ENCODE measurements at places on chromosomes 13 and 19.

- H3K27ac ChIP-seq, result no peak overlapping the region
- H3K4me3 ChIP-seq, result no peak overlapping the region
- no peaks in the 10 kb centered on the region for H3K36me3 ChIP-seq
- no peaks in the 10 kb centered on the region for H3K27me3 ChIP-seq
Measured at GRCh38 chr19:34314437-34315313, 50.3 kb upstream of the GPI start.

GRCh38 chr19:15196360-15197005 lies 4.3 kb downstream of the NOTCH3 start:
- no peaks in the 10 kb centered on the region for H3K27me3 ChIP-seq
- H3K4me3 ChIP-seq, result peak overlapping the region; percentile 78
- peaks cover 14% of the 10 kb centered on the region for H3K36me3 ChIP-seq
- no peak for DNase-seq

DNA sequence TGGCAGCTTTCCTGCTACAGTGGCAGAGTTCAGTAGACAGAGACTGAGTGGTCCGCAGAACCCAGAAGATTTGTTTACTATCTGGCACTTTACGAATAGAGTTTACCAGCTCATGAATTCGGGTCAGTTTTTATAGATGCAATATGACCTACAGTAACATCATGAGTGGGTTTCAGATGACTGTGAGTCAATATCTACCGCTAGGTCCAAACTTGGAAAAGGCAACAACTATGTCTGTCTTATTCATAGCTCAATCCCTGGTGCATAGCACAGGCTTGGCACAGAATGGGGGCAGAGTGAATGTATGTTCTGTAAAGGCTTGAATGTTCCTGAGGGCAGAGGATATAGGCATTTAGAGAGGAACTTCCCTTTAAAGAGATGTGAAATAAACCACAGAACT lies 65.2 kb downstream of the RAP2A start:
- H3K4me3 ChIP-seq, result no peak overlapping the region
- no peaks in the 10 kb centered on the region for H3K36me3 ChIP-seq
- H3K4me1 ChIP-seq, result no peaks in the 10 kb centered on the region

GRCh38 chr19:55247621-55248099 lies 11.2 kb downstream of the PPP6R1 start:
- peaks cover 11% of the 10 kb centered on the region for H3K4me1 ChIP-seq
- H3K4me3 ChIP-seq, result no peak overlapping the region
- no peaks in the 10 kb centered on the region for H3K27me3 ChIP-seq
- no peaks in the 10 kb centered on the region for H3K36me3 ChIP-seq
- DNase-seq, result no peak
- H3K27ac ChIP-seq, result no peak overlapping the region

- peaks cover 16% of the 10 kb centered on the region for H3K4me1 ChIP-seq
- H3K27me3 ChIP-seq, result no peaks in the 10 kb centered on the region
- no peaks in the 10 kb centered on the region for H3K36me3 ChIP-seq
- no peak overlapping the region for H3K27ac ChIP-seq
Measured at GRCh38 chr13:58991826-58992477, 1171.8 kb downstream of the DIAPH3 start.

- no peaks in the 10 kb centered on the region for H3K4me1 ChIP-seq
- no peaks in the 10 kb centered on the region for H3K36me3 ChIP-seq
- H3K4me3 ChIP-seq, result no peak overlapping the region
- DNase-seq, result no peak
- H3K27ac ChIP-seq, result no peak overlapping the region
Measured at GRCh38 chr13:28349907-28350654, 144.8 kb downstream of the FLT1 start.

GRCh38 chr19:11261431-11261970 lies 823 bp downstream of the DOCK6 start:
- no peak for DNase-seq
- H3K27me3 ChIP-seq, result no peaks in the 10 kb centered on the region
- H3K27ac ChIP-seq, result no peak overlapping the region
- peak overlapping the region; percentile 85 for H3K4me3 ChIP-seq
- H3K4me1 ChIP-seq, result peaks cover 7% of the 10 kb centered on the region
- H3K36me3 ChIP-seq, result no peaks in the 10 kb centered on the region

GRCh38 chr13:58889474-58889873 lies 1257.9 kb downstream of the PCDH17 start:
- H3K27ac ChIP-seq, result no peak overlapping the region
- H3K36me3 ChIP-seq, result no peaks in the 10 kb centered on the region
- H3K4me3 ChIP-seq, result no peak overlapping the region
- H3K4me1 ChIP-seq, result no peaks in the 10 kb centered on the region

DNA sequence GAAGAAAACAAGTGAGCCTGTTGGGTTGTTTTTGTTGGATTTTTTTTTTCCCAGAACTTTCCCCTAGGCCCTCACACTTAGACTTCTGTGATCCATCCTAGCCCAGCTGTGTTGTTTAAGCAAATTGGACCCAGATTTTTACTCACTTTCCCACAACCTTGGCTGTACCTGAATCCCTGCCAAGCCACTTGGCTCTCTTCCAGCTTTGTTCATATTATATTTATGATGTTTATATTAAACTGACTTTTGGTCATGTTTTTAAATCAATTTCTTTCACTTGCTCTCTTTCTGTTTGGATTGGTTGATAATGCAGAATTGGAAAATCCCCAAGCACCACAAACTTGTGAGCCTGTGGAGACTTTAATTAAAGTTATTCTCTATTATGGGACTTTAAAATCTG lies 16.6 kb downstream of the OLFM4 start:
- H3K27me3 ChIP-seq, result no peaks in the 10 kb centered on the region
- no peak overlapping the region for H3K4me3 ChIP-seq
- H3K4me1 ChIP-seq, result peaks cover 11% of the 10 kb centered on the region
- no peak overlapping the region for H3K27ac ChIP-seq

DNA sequence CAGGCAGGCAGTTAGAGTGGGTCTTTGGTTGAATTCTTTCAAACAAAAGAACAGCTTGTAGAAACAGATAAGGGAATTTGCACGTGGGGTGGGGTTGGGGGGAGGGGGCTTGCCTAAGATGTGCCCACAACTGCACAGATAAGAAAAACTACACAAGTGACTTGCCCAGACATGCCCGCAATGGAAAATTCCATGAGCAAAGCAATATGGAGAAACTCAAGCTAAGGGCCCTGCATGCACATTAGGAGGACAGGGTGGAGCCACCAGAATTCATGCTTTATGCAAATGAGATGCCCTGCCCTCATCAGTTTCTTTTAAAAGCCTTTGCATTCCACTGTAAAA lies 755.6 kb upstream of the MIR17HG start:
- DNase-seq, result no peak
- H3K4me1 ChIP-seq, result no peaks in the 10 kb centered on the region
- H3K27ac ChIP-seq, result no peak overlapping the region
- H3K4me3 ChIP-seq, result no peak overlapping the region
- no peaks in the 10 kb centered on the region for H3K36me3 ChIP-seq

GRCh38 chr19:49196527-49197240 lies 39.1 kb downstream of the TRPM4 start:
- no peak overlapping the region for H3K4me3 ChIP-seq
- H3K36me3 ChIP-seq, result no peaks in the 10 kb centered on the region
- peaks cover 5% of the 10 kb centered on the region for H3K4me1 ChIP-seq
- DNase-seq, result no peak

GRCh38 chr13:93224535-93224934 lies 2.1 kb upstream of the GPC6 start:
- DNase-seq, result no peak
- H3K27me3 ChIP-seq, result no peaks in the 10 kb centered on the region
- no peaks in the 10 kb centered on the region for H3K36me3 ChIP-seq
- H3K27ac ChIP-seq, result no peak overlapping the region

- H3K27ac ChIP-seq, result no peak overlapping the region
- H3K27me3 ChIP-seq, result no peaks in the 10 kb centered on the region
- no peaks in the 10 kb centered on the region for H3K36me3 ChIP-seq
- no peak overlapping the region for H3K4me3 ChIP-seq
- H3K4me1 ChIP-seq, result no peaks in the 10 kb centered on the region
Measured at GRCh38 chr13:51518827-51519226, 65.4 kb upstream of the WDFY2 start.

DNA sequence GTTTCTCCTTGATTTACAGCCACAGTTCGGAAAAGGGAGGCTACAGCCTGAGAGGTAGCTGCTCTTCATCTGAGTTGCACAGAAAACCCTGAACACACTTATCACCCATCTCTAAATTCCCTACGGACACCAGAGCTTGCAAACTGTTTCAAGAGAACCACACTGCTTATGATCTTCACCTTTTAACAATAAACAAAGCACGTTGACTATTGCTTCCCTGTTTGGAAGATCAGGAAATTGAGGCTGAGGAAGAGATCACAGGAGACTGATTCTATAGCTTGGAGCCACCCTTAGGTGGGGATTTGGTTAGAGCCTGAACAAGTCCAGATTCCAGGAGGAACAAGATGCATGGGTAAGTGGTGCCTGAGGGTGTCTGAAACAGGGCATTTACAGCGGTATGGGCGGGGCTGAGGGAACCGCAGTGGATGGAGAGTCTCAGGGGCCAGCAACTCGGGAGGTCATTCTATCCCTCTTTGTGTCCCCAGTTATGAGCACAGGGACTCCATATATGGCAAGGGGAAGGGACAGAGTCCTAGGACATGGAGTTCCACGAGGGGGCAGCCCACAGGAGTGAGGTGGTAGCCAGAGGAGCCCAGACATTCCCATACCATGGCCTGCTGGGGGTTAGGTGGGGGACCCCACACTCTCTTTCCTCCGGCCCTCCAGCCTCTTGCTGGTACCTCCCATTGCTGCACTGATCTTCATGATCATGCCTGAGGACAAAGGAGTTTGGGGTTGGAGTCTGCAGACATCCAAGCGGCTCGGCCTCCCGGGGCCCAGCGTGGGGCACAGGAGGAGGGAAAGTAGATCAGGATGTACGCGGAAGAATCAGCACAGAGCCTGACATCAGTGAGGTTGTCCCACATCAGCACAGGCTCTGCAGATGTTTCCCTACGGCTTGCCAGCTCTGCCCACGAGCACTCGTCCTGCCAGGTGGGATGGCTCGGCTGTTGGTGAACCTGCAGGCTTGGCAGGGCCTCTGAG lies 162.3 kb upstream of the ZNF536 start:
- DNase-seq, result no peak
- H3K36me3 ChIP-seq, result no peaks in the 10 kb centered on the region
- H3K4me1 ChIP-seq, result no peaks in the 10 kb centered on the region
- H3K27ac ChIP-seq, result no peak overlapping the region

GRCh38 chr13:73578251-73578875 lies 519.6 kb downstream of the KLF5 start:
- H3K27ac ChIP-seq, result no peak overlapping the region
- H3K4me3 ChIP-seq, result no peak overlapping the region
- no peaks in the 10 kb centered on the region for H3K36me3 ChIP-seq
- H3K27me3 ChIP-seq, result no peaks in the 10 kb centered on the region
- no peak for DNase-seq

GRCh38 chr13:90951663-90952062 lies 395.8 kb upstream of the MIR17HG start:
- H3K4me3 ChIP-seq, result no peak overlapping the region
- no peaks in the 10 kb centered on the region for H3K4me1 ChIP-seq
- H3K27ac ChIP-seq, result no peak overlapping the region
- no peak for DNase-seq
- no peaks in the 10 kb centered on the region for H3K27me3 ChIP-seq

DNA sequence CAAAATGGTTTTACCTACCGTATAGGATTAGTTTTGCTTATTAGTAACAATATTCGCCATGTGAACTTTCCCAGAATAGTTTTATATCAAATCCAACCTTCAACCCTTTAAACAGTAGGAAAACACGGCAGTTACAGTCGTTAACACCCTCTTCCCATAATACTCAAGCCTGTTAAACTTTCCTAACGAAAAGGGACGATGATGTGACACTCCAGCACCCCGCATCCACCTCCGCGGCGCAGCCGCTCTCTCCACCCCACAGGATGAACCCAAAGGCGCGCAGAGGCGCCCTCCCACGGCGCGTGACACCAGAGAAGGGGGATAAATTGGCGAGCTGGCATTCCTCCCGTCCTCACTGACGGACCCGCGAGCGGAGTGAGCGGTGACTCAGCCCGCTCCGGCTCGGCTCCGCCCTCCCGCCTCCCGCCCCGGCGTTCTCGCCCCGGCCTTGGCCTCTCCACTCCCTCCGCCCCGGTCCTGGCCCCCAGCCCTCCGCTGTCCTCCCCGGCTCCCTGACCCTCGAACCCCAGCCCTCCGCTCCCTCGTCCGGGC lies 665 bp downstream of the TUBGCP3 start:
- peaks cover 10% of the 10 kb centered on the region for H3K36me3 ChIP-seq
- peak; percentile 63 for DNase-seq
- H3K27ac ChIP-seq, result peak overlapping the region; percentile 78
- H3K27me3 ChIP-seq, result no peaks in the 10 kb centered on the region
- peak overlapping the region; percentile 98 for H3K4me3 ChIP-seq

GRCh38 chr19:6071875-6072274 lies 38.4 kb downstream of the RFX2 start:
- H3K27ac ChIP-seq, result peak overlapping the region; percentile 53
- H3K36me3 ChIP-seq, result peaks cover 6% of the 10 kb centered on the region
- no peak overlapping the region for H3K4me3 ChIP-seq
- peaks cover 51% of the 10 kb centered on the region for H3K4me1 ChIP-seq
- DNase-seq, result no peak

GRCh38 chr13:91621963-91622362 lies 223.5 kb downstream of the GPC5 start:
- H3K4me1 ChIP-seq, result no peaks in the 10 kb centered on the region
- no peaks in the 10 kb centered on the region for H3K36me3 ChIP-seq
- no peak for DNase-seq
- H3K27me3 ChIP-seq, result no peaks in the 10 kb centered on the region

DNA sequence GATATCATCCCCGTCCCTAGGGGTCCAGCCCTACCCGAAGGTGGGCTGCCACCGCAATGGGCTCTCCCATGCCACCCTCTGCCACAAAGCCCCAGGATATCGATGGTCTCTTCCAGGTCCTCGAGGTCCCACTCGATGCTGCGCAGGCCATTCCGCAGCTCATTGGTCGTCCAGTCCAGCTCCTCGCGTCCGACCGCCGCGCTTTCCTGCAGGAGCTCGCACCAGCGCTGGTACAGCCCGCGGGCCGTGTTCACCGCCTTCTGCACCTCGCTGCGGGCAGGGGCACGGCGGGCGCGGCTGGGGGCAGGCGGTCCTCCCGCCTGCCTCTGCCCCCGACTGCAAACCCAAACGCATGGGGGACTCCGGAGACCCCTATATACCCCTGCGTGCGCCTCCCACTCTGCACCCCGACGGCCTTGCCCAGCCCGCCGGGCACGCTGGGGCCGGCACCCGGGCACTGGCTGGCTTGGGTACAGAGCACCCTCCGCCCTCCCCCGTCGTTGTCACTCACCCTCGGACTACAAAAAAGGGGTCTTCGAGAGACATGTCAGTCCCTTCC lies 468 bp downstream of the STX10 start:
- no peak overlapping the region for H3K27ac ChIP-seq
- peaks cover 4% of the 10 kb centered on the region for H3K36me3 ChIP-seq
- H3K4me3 ChIP-seq, result peak overlapping the region; percentile 99
- peak; percentile 36 for DNase-seq
- H3K27me3 ChIP-seq, result peaks cover 6% of the 10 kb centered on the region
- peaks cover 46% of the 10 kb centered on the region for H3K4me1 ChIP-seq

GRCh38 chr13:27339299-27339698 lies 68.7 kb downstream of the RASL11A start:
- peaks cover 7% of the 10 kb centered on the region for H3K4me1 ChIP-seq
- no peak overlapping the region for H3K27ac ChIP-seq
- peak; percentile 23 for DNase-seq

DNA sequence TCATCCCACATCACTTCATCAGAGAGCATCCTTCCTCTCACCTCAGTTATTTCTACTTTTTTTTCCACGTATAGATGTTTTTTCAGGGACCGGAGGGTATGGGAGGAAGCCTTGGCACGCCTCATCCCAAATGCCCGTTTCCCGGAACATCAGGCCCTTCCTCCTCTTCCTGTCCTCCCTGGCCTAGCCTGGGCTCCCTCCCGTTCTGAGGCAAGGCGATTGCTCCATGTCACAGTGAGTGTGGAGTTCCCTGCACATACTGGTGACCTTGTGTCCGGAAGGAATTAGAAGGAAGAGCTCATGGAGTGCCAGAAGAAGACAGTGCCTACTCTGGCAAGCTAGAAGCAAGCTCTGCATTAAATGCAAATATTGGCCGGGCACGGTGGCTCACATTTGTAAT lies 1.1 kb upstream of the ZNF627 start:
- H3K27ac ChIP-seq, result no peak overlapping the region
- H3K4me1 ChIP-seq, result peaks cover 25% of the 10 kb centered on the region
- H3K36me3 ChIP-seq, result peaks cover 19% of the 10 kb centered on the region
- peak overlapping the region; percentile 61 for H3K4me3 ChIP-seq
